ENCODE measurements at places on chromosomes 3 and 15.

DNA sequence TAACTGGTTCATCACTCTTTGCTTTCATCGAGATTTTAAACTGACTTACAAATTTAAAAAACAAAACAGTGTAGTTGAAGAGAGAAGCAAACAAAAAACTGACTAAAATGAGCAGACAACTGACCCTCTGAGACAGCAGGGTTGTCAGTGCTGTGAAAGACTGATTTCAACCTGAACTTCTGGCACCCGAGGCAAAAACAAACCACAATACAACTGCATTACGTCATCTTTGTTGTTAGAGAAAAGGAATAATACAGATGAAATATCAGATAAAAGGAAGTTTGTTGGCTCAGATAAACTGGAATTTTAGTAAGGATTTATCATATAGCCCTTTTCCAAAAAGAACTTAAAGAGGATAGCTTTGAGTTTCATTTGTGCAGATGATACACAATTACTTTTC is 51.1 kb downstream of the PARP15 start:
- no peak for DNase-seq

DNA sequence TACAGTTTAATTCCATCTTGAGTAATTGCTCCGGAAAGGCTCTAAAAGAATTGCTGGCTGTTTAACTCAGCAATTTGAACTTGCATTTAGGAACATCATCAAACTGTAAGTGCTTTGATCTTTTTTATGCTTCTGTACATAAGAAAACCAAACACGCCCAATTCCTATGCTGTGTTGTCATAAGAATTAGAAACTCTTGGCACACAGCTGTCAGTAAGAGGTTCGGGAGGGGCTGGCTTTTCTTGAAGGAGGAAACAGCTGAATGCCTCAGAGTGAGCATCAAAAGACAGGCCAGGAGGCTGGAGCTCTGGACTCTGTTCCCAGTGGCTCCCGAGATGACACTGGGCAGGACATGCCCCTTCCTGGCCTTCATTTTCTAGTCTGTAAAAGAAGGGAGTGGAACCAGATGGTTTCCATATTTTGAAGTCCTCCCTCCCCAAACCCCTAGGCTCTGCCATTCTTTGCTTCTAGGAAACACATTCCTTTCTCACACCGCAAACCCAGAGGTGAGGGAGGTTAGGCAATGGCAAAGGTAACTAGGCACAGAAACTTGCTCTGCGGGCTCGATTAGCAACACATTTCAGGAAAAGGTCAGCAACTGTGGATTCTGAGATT is 73.7 kb upstream of the DLG1 start:
- DNase-seq, result no peak

DNA sequence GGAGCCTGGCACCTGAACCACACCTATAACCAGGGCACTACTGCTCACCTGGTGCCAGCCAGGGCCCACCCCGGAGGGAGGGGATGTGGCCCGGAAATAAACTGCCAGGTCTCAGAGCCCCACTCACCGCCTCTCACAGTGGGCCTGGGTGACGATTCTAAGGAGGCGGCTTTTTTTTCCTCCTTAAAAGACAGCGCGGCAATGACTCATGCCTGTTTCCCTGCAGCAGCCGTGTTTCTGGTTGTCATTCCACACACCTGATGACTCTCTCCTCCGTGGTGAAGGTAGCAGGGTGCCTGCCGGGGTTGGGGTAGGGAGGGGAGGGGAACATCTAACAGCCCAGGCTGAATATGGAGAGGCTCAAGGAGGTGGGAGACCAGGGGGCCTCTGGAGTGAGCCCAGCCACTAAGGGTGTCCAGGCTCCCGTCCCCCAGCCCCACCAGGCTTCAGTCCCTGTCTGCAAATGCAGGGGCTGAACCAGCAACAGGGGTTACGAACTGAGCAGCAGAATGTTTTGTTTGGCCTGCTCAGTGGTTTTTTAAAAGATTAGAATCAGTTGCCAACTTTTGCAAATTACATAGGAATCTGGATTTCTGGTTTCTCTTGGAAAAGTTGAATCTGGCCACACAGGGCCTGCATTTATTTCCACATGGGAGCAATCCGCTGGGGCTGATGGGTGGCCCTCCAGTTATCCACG is 127.3 kb upstream of the LINGO1 start:
- DNase-seq, result no peak

GRCh38 chr3:49276475-49277382 is at the start of gene C3orf62:
Gene C3orf62 (minus strand): TSS chr3:49277232. CDS start chr3:49276872, 360 bp downstream.
- peak; percentile 83 for DNase-seq

DNA sequence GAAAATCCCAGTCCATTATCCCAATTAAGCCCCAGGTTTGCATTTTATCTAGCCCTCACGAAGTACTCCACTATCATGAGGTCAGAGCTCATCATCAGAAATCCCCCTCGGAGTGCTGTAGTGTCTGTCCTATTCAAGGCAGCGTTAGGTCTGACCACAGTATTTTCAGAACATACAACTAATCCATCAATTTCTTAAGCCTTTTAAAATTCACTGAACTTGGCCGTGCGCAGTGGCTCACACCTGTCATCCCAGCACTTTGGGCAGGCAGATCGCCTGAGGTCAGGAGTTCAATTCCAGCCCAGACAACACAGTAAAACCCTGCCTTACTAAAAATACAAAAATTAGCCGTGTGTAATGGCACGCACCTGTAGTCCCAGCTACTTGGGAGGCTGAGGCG is 11.9 kb downstream of the VGLL4 start:
- DNase-seq, result no peak

GRCh38 chr3:61645148-61645547 is 83.8 kb downstream of the PTPRG start:
- DNase-seq, result no peak

GRCh38 chr3:112579232-112579631 is 17.4 kb downstream of the SLC35A5 start:
- DNase-seq, result no peak

DNA sequence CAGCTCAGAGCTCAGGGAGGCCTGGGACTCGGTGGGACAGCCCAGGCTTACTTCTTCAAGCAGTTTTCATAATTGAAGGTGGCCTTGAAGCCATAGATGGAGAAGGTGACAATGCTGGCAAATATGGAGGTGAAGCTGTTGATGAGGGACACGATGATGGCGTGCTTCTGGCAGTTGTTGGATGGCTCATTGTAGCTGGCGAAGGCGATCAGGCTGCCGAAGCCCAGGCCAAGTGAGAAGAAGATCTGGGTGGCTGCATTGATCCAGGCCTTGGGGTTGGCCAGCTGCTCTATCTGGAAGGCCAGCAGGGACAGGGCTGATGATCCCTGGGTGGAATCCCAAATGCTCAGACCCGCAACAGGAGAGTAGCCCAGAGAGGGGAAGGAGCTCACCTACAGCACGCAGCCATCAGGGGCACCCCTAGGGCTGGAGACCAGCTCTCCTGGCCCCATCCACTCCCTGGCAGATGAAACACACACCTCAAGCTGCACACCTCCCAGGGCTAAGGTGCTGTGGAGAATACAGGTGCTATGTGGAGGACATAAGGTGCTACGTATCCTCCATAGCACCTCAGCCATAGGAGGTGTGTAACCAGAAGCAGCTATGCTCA is 25.1 kb downstream of the SLC6A20 start:
- no peak for DNase-seq

- no peak for DNase-seq
Measured at GRCh38 chr3:128282380-128283196, 129.3 kb downstream of the EEFSEC start.

- DNase-seq, result no peak
Measured at GRCh38 chr3:149181182-149181581, 40.4 kb downstream of the CP start.

DNA sequence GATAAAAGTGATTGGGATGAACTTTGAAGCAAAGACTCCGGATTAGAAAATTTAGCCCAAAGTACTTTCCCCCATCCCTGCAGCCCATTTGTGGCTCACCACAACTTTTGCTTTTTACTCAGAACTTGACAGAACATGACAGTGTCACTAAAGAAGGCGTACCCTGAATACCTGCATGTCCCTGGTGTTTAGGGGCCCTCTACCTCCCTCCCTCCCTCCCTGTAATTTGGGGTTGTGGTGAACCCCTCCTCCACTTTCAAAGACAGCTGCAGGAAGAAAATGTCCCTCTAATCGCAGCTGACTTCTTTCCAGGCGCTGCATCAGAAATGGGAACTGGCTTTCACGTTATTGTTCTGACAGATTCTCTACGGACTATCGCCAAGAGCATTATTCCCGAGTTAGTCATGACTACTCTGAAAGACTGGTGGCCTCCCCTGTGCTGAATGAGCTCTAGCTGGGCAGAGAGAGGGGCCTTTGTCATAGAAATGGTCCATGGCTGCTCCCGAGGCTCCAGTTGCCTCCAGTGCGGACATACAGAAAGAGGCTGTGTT is 93.2 kb upstream of the ARHGEF3 start:
- peak; percentile 53 for DNase-seq

GRCh38 chr15:52069559-52069958 is 43.0 kb downstream of the BCL2L10 start:
- no peak for DNase-seq

- DNase-seq, result no peak
Measured at GRCh38 chr15:79609506-79609905, 177.4 kb downstream of the MINAR1 start.

DNA sequence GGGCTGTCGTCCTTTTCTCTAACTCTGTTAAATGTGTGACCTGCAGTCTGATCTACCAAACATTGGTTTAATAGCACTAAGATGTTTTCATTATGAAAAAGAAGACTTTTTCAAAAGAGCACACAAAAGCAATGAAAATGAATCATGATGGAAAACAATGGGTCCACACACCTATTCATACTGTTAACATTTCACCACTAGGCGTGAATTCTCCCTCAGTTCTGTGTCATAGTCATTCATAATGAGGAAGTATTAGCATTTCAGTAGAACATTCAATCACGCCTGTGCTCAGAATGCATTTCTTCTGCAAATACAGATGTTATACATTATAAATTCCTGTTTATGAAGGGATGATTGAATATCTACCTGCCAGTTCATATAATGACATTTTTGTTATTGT is 35.9 kb downstream of the EIF4E3 start:
- DNase-seq, result peak; percentile 31

GRCh38 chr15:84894736-84895425 is 10.4 kb downstream of the SLC28A1 start:
- no peak for DNase-seq

GRCh38 chr3:53709860-53710674 is 136.2 kb downstream of the CHDH start:
- DNase-seq, result peak; percentile 73

GRCh38 chr3:151383111-151383510 is 1.4 kb downstream of the P2RY12 start:
- no peak for DNase-seq

- no peak for DNase-seq
Measured at GRCh38 chr15:38226608-38227266, 25.9 kb upstream of the SPRED1 start.

DNA sequence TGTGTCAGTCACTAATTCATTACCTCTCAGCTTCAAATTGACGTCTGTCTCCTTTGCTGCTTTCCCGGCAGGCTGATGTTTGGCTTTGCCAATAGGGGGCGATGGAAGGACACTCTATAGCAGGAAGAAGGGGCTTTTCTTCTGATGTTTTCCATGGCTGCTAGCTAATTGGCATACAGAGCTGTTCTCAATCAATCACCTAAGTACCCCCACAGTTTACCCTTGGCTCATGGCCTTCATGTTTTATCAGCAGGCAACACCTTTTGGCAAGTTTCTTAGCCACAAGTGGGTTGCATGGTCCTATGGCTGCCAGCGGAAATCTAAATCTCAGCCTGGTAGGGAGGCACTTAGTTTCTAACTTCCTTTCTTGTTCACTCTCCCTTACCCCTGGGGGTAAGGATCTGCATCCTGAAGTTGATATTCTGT is 45.0 kb downstream of the ESYT3 start:
- DNase-seq, result peak; percentile 59

DNA sequence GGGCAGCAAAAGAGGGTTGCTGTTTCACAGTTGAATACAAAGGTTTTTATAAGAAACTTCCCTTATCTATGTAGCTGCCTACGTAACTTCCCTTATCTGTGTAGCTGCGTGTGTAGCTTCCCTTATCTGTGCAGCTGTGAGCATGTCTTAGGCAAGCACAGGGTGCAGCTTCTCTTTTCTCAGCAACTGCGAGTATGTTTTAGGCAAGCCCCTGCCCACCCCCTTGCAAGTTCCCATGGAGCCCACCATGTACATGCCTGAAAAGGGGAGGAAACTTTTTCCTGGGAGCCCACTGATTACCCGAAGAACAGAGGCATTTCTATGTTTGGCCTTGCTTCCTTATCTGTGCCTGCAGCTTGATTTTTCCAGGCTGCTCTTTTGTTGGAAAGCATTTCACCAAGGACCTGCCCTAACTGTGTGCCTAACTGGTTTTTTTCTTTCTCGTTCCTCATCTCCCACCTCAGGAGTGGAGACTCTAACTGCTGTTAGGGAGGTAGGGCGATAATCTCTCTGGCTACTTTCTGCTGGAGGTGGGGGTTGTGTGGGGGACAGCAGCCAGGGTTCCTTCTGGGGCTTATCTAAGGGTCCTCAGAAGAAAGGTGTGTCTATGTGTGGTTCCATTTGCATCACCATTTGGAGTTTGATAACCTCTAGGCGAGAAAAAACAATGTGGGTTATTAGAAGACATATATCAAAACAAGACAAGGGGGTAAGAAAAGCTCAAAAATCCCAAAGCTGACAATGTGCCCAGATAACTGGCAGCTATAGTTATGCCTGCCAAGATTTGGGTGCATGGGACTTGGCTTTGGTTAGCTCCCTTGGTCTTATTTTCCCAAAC is 26.0 kb downstream of the SORD start:
- no peak for DNase-seq

DNA sequence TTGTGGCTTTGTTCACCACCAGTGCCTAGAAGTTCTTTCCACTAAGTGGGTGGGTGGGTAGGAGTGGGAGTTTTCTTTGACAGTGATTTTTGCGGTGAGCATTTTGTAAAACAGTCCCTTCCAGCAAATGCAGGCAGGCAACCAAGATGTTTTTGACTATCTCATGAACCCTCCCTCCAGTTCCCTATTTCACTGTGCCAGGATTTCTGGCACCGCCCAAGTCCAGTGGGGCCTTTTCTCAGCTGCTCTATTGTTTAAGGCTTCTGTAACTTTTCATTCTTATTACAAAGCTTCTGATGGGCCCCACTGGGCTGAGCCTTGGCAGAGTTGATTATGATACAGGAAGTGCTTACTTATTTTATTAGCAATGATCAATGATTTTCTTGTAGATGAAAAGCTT is 236.0 kb downstream of the EDEM1 start:
- DNase-seq, result no peak

DNA sequence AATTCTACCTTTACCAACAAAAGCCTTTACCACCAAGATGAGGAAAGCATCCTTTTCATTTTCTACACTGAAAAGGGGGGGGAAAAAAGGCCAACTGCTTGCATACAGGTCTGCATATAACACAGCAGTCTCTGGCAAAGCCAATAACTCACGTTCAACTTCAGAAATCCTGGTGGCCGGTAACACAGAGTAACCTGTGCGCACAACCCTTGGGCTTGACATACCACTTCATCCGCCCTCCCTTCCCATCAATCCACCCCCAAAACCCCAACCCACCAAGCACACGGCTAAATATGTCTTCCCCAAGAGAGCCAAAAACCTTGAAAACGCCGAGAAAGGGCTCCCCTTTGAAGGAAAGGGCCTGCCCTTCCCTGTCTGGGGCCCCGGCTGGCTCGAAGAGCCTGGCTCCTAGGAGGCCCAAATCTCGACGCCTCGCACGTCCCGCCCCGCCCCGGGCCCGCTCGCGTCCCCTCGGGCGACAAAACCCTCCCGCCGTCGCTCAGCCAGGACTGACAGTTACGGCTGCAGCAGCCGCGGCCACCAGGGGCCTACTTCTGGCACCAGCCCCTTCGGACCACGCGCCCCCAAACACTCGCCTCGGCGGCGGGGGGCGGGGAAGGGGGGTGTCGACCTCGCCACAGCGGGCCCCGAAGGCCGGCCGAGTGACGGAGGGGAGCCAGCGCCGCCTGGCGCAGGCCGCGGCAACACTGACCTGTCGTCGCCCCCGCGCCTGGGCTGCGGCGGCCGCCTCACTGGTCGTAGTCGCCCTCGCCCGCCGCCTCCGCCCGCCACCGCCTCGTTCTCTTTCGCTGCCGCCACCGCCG is 835 bp downstream of the UBE3A start:
- peak; percentile 51 for DNase-seq
